ENCODE measurements at places on chromosomes 5 and 9.

DNA sequence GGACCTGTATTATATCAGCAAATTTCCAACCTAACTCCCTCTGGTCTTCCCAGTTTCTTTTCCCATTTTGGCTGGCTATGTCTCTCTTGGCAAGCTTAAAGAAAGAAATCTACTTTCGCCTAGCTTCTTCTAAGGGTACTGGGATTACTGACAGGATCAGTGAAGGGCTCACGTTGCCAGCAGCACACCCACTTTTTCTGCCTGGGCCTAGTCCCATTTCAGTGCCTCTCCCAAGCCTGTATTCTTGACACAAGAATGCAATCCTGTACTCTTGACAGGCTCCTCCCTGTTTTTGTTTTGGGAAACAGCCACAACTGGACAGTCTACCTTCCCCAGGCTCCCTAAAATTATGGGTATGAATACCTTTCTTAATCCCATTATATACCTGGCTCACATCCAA is 170.5 kb downstream of the EPB41L4A start:
- DNase-seq, result no peak

- DNase-seq, result peak; percentile 18
These were observed 132.1 kb downstream of the AP3B1 start for GRCh38 chr5:78162253-78162862.

DNA sequence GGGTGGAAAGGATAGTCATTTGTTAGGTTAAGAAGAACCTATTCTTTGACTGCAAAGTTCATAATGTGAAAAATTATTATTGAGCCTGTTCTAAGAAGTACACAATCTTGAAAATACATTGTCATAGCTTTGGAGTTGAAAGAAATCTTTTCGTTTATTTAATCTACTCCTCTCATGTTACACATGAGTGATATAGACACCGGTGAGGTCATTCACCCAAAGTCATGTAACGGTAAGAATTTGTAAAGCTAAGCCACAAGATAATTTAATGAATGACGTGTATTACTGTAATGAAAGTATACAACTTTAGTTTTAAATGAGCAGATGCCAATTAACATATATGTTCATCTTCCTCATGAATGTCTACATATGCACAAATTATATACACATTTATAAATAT is 284.1 kb upstream of the PDE4D start:
- no peak for DNase-seq

DNA sequence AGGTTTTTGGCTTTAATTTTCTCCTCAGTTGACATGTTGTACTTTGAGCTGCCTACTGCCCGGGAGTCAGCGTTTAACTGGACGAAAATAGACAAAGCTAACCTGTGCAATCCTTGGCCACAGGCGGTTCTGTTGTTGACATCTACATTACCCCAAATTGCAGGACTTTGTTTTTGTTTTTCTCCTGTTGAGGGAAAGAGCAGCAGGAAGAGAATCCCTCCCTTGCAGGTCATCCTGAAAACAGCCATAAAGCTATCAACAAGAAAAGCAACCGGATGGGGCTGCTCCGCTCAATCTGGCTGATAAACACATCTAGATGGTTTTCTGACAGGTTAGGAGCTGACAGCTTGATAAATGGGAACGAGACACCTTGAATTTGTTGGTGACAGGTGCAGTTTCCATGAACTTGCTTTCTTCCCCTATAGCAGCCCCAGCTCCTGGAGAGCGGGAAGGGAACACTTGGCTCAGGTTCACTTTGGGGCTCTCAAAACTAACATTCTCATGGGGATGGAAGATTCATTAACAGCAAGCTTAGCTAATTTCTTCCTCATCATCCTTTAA is 331.5 kb downstream of the SLIT3 start:
- DNase-seq, result no peak

DNA sequence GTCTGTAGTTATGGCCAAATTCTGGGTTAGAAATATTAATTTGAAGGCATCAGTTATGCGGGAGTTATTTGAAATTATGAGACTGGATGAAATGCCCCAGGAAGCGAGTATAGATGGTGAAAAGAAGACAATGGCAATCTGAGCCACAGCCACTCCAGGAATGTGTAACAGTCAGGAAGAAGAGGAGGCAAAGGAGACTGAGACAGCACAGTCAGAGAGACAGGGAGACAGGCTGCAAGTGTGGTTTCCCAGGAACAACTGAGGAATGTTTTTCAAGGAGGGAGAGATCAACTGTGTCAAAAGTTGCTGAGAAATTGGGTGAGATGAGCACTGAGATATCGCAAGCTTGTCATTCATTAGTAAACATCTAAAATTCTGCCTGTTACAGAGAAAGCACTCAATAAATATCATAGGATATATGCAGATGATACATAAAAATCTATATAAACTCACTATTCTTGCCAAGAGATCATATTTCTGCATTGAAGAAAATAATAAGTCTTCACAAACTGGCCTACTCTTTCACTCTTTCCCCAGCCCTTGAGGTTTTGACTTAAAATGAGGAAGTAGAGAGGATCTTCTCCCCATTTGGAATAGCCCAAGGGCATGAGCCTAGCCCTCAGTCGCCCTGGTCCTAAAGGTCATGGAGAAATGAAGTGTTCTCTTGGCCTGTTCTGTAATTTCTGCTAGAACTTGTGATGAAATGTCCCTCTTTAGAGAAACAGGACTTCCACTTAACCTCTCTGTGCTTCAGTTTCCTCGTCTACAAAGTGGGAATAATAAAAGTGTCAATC is 48.5 kb upstream of the RLN1 start:
- DNase-seq, result no peak

GRCh38 chr9:21836437-21837161 is 34.2 kb downstream of the MTAP start:
- no peak for DNase-seq

DNA sequence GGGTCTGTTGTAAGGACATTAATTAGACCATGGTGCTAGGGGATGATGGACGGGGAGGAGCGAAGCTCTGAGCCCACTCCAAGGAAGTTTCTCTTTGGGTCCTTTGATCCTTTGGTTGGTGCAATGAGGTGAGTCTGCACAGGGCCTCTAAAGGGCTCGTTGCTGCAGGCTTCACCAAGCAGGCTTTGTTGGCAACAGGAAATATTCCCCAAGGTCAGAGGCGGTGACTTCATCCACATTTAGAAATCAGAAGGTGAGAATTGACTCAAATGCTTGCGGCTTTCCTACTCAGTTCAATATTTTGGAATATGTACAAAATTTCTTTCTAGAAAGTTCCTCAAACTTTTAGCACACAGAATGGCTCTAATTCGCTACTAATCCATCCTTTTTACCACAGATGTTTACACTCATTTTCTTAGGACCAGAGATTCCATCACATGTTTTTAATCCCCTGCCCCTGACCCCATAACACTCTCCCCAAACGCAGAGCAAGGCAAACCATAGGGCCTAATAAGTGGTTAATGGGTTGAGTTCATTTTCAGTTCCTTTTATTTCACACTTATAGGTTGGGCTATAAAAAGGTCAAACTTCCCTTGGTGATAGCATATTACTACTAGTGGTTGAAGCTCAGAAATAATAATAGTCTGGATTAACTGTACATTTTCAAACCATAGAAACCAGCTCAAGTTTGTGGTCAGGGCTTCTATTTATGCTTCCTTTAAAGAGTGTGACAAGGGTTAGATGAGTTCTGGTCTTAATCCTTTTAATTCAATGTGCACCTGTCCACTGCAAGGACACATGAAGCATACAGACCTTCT is 37.3 kb upstream of the TMEM252 start:
- DNase-seq, result peak; percentile 83

DNA sequence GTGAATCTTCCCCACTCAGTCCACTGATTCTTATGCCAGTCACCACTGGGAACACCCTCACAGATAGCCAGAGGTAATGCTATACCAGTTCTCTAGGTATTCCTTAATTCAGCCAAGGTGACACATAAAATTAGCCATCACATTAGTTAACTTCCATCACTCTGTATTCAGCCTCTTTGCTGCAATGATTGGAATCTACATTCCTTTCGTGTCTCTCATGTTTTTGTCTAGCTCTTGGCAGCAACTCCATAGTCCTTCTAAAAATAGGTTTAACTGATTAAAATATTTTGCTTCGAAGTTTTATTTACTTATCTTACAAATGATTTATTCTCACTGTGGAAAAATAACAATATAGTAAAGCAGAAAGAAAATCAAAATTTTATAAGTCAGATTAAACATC is 19.6 kb upstream of the RNF20 start:
- DNase-seq, result no peak

DNA sequence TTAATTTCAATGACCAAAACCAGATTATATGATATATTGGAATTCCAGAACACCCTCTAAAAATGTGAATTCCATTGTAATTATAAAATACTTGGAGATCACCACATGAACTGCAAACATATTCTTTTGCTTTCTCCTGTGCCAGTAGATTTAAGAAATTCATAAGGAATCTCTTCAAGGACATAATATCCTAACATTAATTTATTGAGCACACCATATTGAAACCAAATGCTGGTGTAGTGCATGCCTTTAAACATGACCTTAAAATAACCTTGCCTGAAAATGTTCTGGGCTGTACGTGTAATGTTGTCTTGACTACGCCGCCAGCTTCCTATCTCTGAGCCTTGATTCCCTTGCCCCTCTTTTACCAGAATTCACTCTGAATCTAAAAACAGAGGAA is 205.0 kb upstream of the ACTBL2 start:
- DNase-seq, result no peak

DNA sequence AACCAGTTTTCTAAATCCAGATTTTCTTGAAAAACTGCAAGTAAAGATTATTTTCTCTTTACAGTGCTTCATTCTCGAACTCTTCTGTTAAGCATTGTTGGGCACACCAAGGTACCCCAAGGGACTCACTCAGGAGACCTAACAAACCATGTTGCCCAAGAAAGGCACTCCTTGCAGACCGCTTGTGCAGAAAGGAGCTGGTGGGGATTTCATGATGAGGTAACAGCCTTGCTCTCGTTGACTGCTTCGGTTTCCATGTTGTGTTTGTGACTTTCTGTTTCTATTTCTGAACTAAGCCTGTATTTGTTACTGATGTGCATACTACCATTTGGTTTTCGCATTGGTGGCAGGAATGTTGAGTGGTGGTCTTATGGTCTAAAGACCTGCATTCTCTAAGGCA is 266.6 kb upstream of the DAP start:
- DNase-seq, result peak; percentile 53

GRCh38 chr9:117290306-117290840 is 124.5 kb downstream of the ASTN2 start:
- DNase-seq, result no peak

- DNase-seq, result no peak
These were observed 334.0 kb downstream of the ARRDC3 start for GRCh38 chr5:91049112-91049511.

DNA sequence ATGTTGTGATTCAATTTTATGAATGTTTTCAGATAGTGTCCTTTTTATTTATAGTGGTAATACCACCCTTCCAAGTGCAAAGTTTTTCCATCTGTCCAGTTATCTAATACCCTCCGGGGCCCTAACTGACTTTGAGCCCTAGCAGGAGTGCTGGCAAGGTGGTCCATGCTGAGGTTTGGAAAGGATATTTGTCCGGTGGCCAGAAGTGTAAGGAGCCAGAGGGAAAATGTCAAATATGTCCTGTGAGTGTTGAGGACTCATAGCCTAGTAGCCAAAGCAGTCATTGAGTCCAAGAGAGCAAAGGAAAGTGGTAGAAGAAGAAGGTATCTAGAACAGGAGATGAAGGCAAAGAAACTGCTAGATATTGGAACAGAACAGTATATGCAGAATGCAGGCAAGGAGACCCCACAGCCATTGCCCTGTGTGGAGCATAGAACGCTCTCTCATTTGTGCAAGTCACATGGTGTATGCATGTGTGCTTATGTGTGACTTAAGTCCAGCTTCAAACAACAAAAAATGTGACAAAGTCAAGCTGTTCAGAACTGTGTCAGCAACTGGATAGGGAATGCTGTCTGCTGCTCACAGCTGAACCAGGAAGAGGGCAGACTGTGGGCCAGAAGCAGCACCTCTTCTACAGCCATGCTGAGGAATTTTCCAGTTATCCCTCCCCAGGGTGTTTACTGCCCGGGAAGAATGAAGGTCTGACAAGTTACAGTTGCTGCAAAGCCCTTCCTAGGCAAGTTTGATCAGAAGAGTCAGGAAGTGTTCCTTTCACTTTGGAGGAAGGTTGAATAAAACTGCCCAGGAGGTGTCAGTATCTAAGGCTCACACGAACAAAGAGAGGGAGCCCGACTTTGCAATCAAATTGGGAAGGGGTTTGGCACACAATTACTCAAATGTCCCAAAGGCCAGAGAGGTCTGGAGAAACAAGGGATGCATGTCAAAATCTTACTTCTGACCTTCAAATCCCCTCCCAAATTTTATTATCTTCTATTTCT is 463.3 kb upstream of the DMAC1 start:
- DNase-seq, result no peak

GRCh38 chr5:103904651-103905050 is 342.1 kb upstream of the NUDT12 start:
- DNase-seq, result no peak

DNA sequence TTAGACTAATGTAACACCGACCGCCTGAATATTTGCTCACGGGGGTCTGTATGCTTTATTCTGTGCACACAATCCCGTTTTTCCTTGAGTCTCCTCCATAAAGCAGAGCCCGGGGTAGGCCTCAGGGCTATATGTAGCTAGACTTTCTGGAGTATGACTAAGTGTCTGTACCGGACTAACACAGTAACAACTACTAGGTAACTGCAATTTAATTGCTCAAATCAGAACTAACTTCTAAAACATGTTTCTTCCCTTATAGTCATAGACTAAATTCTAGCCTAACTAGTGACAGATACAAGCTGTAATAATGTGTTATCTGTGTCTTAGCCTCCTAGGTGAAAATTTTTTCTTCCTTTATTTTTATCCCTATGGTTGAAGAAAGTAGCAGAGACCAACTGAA is 2.1 kb downstream of the REEP5 start:
- DNase-seq, result no peak

DNA sequence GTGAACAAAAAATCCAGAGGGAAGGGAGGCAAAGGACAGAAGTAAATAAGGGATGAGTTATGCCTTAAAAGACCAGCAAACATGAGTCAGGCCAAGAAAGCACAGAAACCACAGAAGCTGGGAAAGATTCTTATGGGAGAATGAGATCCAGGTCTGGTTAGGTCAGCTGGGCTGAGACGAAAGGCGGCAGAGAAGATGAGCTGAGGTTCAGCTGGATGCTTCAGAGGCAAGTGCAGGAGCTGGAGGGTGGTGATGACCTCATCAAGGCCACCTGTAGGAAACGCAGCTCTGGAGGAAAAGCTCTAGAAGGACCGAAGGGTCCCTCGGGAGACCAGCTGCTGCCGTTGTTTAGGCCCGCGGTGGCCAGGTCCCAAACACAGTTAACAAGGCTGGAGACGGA is 152.0 kb downstream of the MYO10 start:
- no peak for DNase-seq

- DNase-seq, result no peak
These were observed 87.1 kb upstream of the COL5A1 start for GRCh38 chr9:134554373-134555093.

All from MM.1S (cell line).